Stimulated activated CD8-positive, alpha-beta memory T cell treated with anti-CD3 and anti-CD28 coated beads, Interleukin-15, amount 100 ng/mL, for 4 hours (primary cell): ENCODE measurements at places on chromosomes 16 and 17.

DNA sequence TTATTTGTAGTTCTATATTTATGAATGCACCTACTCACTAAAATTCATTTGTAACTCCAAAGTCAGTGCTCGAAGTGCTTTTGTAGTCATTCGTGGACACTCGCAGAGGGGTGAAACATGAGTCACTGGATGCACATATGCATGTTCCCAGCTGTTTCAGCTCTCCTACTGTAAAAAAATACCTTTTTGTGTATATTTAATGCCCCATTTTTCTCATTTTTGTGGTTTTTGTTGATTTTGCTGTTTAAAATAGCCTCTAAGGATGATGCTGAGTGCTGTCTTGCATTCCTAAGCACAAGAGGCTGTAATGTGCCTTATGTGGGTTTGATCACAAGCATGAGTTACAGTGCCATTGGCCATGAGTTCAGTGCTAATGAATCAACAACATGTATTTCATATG, 30.6 kb downstream of the CENPV start:
- DNase-seq: no peak

GRCh38 chr17:56186222-56186786, 33.0 kb downstream of the ANKFN1 start:
- DNase-seq: no peak

- DNase-seq: no peak
These were observed 50.6 kb downstream of the GTF3C1 start for GRCh38 chr16:27498916-27499658.

DNA sequence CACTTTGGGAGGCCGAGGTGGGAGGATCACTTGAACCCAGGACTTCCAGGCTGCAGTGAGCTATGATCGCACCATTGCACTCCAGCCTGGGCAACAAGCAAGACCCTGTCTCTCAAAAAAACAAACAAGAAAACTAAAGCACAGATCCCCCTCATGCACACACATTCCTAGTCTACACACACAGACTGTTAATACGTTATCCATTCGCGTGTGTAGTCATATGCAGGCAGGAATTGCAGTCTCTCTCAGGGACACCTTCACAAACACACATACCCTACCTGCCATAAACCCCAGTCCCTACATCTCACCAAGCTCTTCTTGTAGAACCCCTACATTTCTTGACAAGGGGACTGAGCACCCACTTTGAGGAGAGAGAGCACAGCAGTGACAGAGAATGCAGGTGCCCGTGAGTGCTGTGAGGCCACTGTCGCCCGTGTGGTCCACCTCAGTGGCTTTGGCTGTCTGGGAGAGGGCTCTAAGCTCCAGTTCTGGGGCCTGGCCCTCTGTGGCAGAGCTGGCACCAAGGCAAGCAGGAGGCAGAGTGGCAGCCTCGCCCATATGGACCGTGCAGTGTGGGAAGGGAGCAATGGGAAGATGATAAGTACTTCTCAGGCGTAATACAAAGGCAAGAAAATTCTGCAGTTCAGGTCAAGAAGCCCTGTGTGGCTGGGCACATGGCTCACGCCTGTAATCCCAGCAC, 59.0 kb upstream of the RPH3AL start:
- DNase-seq: no peak

GRCh38 chr17:74326506-74326905, 480 bp downstream of the KIF19 start:
- no peak for DNase-seq

- DNase-seq: no peak
These were observed 834 bp downstream of the CDH8 start for GRCh38 chr16:62035115-62036092.

DNA sequence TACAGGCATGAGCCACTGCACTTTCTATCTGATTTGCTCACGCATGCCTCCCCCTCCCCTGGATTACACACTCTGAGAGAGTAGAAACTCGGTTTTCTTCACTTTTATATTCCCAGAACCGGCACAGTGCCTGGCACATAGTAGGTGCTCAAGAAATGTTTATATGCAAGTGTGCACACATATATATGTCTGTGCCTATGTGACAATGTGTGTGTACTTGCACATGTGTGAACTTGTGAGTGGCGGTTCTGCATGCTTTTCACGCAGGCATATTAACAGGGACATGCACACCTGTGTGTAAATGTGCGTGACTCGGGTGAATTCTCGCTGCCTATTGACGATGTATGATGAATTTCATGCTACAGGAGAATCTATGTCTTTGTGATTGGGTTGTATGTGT, 22.1 kb upstream of the IL21R start:
- DNase-seq: no peak

GRCh38 chr16:66254106-66254505, 112.4 kb upstream of the CDH5 start:
- DNase-seq: no peak

- DNase-seq: peak; percentile 70
These were observed 363 bp upstream of the MIF4GD start for GRCh38 chr17:75271233-75271954.

DNA sequence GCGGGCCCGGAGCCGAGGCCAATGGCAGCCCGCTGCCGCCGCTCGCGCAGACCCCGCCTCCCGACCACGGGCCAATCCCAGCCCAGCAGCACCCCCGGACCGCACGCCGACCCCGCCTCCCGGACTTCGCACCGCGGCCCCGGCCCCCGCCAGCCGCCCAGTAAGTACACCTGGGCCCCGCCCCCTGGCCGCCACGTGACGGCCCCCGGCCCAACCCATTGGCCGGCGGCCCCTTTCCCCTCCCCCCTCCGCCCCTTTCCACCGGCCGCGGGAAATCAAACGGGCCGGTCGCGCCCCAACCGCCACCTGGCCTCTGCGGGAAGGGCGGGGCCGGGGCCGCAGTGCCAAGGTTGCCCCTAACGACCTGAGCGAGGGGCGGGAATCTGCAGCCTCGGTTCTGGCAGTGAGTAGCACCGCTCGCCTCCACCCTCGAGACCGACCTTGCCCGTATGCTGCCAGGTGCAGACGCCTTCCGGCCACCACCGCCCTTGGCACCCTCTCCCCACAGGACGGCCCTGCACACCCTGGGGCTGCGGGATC, at the start of gene YBX2:
YBX2 (minus strand) TSS at position 26 of the 540 bp plus-strand sequence. CDS start 139 bp downstream, outside the sequence.
- peak; percentile 58 for DNase-seq

GRCh38 chr16:79429381-79430190, 171.0 kb downstream of the MAF start:
- no peak for DNase-seq

- DNase-seq: no peak
These were observed 10.6 kb downstream of the TRPV2 start for GRCh38 chr17:16425698-16426659.

- DNase-seq: no peak
These were observed 406.2 kb upstream of the PSMD7 start for GRCh38 chr16:73890186-73891128.
